ENCODE measurements at places on chromosomes 1 and 21.

DNA sequence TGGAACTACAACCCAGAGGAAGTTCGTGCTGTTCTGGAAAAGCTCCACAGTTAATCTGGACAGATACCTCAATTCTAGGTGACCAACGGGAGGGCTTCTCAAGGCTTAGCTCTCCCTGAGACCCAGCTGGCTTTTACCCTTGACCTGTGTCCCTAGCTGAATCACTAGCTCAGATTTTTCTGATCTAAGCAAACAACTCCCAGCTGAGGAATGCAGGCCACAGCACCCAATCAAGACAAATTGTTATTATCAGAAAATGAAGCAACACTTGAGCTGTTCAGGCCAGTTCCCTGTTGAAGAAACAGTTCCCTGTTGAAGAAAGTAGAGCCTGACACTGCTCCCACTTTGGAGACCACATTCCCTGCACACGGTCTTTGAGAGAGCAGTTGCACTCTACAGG is 16.0 kb downstream of the DIO1 start:
- no peak for DNase-seq

GRCh38 chr1:54238353-54239034 is 38.5 kb downstream of the MRPL37 start:
- no peak for DNase-seq

- no peak for DNase-seq
Measured at GRCh38 chr1:51344276-51344601, 13.9 kb upstream of the TTC39A start.

DNA sequence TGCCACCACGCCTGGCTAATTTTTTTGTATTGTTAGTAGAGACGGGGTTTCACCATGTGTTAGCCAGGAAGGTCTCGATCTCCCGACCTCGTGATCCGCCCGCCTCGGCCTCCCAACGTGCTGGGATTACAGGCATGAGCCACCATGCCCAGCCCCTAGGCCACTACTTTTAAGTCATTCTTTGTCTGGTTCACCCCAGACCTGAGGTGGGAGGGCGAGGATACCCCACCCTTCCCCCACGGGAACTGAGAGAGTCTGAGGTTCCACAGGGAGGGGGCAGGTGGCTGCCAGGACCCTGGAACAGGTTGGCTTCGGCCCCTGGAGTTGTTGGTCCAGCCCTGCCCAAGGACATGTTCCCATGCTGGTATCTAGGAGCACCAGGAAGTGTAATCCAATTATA is 7.7 kb upstream of the SDC3 start:
- no peak for DNase-seq

DNA sequence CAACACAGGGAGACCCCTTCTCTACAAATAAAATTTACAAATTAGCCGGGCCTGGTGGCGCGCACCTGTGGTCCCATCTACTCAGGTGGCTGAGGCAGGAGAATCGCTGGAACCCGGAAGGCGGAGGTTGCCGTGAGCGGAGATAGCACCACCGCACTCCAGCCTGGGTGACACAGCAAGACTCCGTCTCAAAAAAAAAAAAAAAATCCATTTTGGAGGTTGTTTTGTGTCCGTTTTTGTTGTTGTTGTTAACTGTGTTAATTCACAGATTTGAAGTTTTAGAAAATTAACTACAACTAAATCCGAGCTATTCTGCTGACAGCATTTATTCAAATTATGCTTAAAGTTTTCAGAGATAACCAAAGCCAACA is 618 bp downstream of the CLCC1 start:
- DNase-seq = no peak

- no peak for DNase-seq
Measured at GRCh38 chr1:187504779-187505178, 676.0 kb downstream of the PLA2G4A start.

DNA sequence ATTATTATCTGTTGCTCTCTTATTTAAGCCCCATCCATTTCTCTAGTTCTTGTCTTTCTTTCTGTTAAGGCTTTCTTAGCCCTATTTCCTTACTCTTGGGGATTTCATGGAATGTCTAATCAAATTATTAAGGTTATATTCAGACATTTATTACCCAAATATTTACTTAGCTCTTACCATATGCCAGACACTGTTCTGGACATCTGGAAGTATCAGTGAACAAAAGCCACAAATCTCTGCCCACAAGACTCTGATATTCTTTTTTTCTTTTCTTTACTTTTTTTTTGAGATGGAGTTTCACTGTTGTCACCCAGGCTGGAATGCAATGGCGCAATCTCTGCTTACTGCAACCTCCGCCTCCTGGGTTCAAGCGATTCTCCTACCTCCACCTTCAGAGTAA is 74.3 kb upstream of the NBL1 start:
- no peak for DNase-seq

DNA sequence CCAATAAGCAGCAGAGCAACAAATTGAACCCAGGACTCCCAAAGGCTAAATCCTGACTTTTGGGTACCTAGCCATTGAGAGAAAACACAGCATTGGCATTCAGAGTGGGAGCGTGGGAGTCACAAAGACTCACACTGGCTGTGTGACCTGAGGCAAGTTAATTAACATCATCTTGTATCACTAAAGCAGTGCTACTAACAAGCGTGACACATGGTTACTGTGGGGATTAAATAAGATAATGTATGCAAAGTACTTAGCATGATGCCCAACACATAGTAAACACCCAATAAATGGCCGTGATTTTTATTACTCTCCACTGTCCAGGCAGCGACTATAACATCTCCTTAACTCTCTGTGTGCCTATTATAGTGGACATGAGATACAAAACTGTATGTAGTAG is 73.3 kb downstream of the CD34 start:
- DNase-seq = no peak

DNA sequence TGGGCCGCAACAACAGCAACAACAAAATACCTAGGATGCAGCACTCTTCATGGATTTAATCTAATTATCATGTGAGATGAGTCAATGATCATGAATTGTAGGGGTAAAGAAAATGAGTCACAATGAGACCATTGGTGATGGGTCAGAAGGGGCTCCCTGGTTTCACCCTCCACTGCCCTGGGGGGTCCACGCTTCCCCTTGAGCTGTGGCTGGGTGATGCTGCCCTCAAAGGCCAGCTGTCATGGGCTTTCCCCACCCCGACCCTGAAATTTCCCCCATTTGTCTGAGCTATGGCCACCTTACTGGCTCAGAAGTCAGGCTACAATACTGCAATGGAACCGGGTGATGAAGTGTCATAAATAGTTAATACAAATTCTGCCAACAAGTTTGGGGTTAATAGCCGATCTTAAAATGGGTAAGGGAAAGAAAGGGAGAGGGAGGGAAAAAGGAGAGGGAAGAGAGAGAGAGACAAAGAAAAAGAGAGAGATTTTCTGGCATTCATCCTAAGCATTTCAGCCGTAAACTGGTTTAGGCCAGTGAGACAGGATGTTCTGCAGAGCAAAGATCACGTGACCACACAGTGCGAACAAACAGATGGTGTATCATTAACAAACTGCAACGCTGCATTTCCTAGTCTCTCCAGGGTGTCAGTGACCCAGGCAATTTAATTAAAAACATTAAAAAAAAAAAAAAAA is 143.4 kb upstream of the ERRFI1 start:
- peak; percentile 66 for DNase-seq

DNA sequence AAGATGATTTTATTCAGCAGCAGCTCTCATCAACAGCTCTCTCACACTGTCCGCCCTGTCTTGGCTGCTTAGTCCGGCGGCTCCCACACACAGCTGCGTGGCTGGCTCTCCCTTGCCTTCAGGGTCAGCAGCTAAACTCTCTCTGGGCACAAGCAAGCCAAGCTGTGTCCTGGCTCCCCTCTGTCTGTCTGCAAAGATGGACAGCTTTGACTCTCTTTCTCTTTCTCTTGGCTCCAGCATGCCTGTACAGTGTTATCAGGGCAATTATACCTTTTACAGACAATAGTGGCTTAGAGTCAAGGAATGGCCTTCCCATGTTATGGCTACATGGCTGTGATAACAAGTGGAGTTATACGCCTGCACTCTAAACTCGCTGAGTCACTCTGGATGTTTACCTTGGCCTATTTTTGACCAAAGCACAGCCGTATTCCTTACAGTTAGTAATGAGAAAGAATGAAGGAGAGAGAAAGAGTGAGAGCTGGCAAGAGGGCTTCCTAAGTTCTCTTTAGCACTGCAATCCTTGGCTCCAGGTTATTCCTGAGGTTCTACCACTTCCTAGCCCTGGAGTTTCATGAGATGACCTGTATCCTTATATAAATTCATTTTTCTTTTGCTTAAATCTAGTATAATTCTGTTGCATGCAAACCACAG is 59.9 kb upstream of the ZSWIM5 start:
- DNase-seq = peak; percentile 84

GRCh38 chr1:98322966-98323365 is 338.6 kb upstream of the SNX7 start:
- no peak for DNase-seq

DNA sequence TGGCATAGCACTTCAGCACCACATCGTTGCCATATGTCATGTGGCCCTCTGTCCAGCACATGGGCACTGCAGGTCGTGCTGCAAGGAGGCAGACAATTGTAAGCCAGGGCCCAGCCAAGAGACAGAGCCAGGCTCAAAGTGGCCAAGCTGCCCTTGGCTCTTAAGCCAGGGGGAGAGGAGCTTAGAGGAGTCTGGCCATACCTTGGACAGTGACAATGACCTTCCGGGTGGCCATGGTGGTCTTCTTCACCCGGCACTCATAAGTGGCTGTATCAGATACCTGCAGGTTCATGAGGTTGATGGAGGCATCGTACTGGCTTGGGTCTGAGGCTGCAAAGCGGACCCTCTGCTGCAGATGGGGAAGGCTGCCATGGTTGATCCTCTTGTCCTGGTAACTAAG is 4.6 kb downstream of the VSIG8 start:
- no peak for DNase-seq

DNA sequence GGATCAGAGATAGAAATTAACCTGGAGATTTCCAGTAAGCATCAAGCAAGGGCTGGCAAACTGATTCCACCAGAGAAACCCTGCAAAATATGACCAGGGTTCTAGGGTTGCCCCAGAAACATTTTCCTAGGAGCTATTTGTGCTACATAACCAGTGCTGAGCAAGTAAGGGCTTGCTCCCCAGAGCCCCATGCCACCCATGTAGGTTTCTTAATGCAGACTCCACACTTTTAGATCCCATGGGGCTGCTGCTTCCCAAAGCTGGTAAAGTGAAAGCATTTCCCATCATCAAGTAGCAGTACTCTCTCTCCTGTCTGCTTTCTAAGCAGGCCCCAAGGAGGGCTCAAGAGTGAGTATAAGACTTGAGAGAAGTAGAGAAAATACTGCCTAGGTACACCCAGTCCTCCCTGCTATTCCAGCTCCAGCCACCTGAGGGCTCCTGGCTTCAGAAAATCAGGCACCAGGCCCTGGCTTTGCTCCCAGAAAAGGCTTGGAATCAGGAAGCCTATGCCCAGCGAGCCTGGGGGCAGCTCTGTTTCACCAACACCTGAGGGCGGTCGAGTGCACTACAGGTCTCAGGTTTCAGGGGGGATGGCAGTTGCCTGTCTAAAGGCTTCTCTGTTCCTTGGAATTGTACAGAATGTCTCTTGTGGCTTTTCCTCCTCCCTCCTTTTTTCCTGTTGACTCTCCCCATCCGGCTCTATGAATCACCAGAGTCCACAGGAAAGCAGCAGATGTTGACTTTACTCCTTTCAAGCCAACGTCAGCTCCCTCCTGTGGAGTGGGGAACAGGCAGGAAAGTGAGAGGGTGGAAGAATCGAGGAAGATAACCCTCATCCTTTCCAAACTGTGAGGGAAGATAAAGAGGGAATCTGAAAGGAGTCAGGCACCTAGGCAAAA is 6.2 kb upstream of the ANKRD35 start:
- peak; percentile 99 for DNase-seq

DNA sequence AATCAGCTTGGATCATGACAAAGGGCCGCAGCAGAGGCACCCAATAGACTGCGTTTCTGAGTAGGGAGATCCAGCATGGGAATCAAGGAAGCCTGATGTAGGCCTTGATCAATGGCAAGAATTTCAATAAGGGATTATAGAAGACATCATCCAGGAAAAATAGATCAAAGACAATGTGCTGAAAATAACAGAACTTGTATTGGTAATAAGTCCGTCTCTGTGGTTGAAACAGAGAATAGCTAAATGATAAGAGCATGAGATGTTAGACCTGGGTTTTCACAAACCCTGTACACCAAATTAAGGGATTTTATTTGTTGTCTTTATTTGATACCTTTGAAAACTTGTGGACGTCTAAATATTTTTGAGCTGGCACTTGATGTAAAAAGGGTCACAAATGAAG is 228.0 kb upstream of the SGIP1 start:
- no peak for DNase-seq

GRCh38 chr21:45255381-45256020 is 32.2 kb downstream of the POFUT2 start:
- no peak for DNase-seq

GRCh38 chr1:67250051-67250653 is 57.5 kb upstream of the IL12RB2 start:
- DNase-seq = no peak

DNA sequence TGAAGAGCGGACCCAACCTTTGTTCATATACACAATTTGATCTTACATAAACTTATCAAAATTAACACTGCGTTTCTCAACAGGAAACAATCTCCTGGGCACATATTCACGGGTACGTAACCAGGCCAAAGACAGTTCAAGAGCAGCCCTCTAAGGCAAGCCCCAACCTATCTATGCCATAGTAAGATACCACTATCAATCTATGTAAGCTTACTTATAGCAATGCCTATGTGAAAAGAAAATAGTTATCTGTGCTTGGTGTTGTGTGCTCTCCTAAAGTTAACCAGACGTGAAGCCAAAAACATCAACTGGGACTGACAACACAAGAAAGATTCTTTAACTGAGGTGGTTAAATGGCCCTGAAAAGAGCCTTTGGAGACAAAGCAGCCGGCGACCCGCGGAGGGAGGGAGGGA is 49.4 kb upstream of the BOLA1 start:
- no peak for DNase-seq

DNA sequence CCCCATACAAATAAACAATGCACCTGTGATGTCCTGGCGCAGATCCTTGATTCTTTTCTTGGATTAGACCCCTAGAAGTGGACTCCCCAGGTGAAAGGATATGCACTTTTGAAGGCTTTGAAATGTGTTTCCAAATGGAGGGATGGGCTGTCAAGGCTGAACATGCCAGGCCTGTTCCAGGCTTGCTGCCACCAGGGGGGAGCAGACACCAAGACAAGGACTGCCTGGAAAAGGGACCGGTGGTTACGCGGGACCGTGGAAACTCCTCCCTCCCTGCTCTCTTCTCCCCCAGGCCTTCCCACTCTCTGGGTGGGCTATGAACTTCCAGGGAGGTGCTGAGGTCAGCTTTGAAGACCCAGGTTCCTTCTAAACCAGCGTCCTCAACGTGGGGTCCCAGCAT is 12.7 kb downstream of the C1QB start:
- no peak for DNase-seq

All from SJSA1 (cell line).